ENCODE measurements at places on chromosomes 2 and 18.

- peak; percentile 41 for DNase-seq
These were observed 82.1 kb downstream of the BIN1 start for GRCh38 chr2:127024769-127025358.

DNA sequence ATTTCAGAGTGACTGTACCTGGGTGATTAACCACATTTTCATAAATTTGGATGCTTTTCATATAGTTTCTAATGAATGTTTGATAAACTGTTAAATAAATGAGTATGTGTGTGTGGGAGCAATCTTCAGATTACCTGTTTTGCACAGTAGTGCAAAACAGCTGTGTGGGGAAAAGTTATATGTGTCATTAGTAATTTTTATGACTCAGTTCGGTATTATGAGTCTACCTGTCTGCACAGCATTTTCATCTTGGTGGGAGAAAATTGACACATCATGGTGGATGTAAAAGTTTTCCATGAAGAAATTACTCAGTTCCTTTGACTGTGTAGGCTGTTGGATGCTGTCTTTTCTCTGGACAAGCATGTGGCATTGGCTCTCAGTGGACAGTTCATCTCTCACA is 43.8 kb downstream of the LTBP1 start:
- no peak for DNase-seq

- DNase-seq, result peak; percentile 73
These were observed 13.1 kb downstream of the DAW1 start for GRCh38 chr2:227884511-227884947.

DNA sequence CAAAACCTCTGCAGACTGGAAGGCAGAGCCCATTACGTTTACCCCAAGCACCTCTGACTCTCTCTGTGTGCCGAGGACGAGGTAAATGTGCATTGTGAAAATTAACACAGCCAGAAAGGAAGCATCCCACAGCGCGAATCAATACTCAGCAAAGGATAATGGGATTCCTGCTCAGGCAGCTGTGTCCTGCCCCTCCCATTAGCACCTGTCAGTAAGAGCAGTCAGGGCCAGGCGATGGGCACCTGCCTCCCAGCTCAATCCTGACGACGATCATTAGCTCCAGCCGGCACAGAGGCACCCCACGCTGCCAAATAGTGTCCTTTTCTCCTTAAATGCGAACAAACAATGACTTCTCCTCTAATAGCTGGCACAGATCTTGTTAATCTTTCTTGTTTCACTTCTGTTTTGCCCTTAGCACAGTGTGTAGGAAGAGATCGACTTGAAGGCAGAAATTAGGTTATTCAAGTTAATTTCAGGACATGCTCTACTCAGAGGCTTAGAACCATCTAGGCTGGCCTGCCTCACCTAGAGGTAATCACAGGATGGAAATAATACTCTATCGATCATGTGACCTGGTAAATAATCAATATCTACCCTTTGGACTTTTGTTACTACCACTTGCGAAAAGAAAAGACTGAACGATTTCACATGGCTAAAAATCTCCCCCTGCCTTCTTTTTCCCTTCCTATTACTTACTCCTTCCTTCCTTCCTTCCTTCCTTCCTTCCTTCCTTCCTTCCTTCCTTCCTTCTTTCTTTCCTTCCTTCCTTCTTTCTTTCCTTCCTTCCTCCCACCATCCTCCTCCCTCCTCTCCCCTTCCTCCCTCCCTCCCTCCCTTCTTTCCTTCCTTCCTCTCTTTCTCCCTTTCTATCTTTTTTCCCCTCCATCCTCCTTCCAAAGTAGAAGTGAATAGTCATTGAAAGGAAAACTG is 487.9 kb upstream of the ID2 start:
- no peak for DNase-seq

DNA sequence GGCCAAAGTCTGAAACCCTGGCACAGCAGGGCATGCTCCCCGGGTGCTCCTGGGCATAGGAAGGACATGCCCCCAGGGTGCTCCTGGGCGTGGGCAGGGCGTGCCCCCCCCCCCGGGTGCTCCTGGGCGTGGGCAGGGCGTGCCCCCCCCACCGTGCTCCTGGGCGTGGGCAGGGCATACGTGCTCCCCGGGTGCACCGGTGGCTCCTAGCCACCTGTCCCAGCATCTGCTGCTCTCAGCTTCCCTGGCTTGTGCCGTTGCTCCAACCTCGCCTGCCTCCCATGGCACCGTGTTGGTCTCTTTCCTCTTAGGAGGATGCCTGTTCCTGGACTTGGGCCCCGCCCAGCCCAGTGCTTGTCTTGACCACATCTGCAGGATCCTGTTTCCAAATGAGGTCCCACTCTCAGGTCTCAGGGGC is 95.6 kb upstream of the CTDP1 start:
- no peak for DNase-seq

DNA sequence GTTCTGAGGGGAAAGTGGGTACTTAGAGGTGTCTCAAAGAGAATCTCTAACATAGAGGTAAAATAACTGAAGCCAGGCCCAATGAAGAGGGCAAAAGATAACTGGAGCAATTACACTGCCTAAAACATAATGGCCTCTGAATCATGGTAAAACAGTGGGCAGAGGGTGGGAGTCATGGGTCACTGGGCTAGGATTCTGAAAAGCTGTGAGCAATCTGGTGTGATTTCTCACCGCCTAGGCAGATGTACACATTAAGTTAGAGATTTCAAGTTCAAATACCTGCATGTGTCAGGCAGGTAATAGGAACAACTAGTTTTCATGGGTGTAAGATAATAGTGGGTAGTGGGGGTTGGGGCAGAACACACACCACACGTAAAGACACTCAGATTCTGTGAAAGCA is 45.6 kb downstream of the INSIG2 start:
- DNase-seq, result no peak

Measured in HAP-1 (cell line).